ENCODE measurements at places on chromosomes 1 and 21.
A peak's percentile ranks its signal among the peaks of the same experiment; 100 is the strongest.

- DNase-seq = no peak
These were observed 231.4 kb downstream of the CHRM3 start for GRCh38 chr1:239617731-239618130.

GRCh38 chr1:113416496-113416895 lies 26.2 kb downstream of the MAGI3 start:
- no peak for DNase-seq

DNA sequence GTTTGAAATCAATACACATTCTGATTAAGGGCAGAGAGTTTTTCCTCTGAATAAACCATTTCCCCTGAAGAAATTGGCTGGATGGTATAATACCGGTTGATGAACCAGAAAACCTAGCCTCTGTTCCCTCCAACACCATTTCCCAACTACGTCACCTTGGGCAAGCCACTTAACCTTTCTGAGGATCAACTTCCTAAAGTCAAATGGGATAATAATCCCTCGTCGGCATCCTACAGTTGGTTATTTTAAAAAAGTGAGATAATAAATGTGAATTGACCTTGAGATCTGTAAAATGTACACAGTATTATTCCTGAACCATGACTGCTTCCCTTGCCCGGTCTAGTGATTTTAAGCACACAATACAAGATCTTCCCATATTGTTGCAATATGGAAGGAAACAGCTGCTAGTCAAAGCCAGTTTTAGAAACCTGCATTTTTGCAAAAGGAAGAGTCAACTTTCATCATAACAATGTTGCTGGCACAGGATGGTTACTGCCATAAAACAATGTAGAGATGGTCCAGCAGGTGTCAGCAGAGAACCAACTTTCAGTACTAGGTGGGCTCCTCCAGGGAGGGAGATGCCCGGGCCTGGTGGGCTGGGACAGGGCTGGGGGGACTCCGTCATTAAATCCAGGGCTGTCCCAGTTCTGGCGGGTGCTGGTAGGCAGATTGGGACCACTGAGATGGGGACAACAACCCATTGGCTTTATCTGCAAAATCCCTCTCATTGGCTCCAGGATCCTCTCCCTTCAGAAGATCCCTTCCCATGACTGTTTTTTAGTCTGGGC lies 5.2 kb upstream of the HLX start:
- no peak for DNase-seq

GRCh38 chr1:12179111-12179519 lies 12.3 kb downstream of the TNFRSF1B start:
- peak; percentile 62 for DNase-seq

- DNase-seq = no peak
These were observed 18.8 kb upstream of the FASLG start for GRCh38 chr1:172640111-172640510.

- no peak for DNase-seq
These were observed 173.9 kb downstream of the LTN1 start for GRCh38 chr21:28818663-28819278.

- DNase-seq = peak; percentile 46
These were observed 78.7 kb downstream of the FGGY start for GRCh38 chr1:59375321-59376220.
